ENCODE measurements at places on chromosomes 12 and 14. TPM values are rescaled to one million over a fixed set of nuclear protein-coding genes. Genes with fewer than 3 reads are reported as not detected.

Gene MYF5
- not detected for polyA plus RNA-seq

DNA sequence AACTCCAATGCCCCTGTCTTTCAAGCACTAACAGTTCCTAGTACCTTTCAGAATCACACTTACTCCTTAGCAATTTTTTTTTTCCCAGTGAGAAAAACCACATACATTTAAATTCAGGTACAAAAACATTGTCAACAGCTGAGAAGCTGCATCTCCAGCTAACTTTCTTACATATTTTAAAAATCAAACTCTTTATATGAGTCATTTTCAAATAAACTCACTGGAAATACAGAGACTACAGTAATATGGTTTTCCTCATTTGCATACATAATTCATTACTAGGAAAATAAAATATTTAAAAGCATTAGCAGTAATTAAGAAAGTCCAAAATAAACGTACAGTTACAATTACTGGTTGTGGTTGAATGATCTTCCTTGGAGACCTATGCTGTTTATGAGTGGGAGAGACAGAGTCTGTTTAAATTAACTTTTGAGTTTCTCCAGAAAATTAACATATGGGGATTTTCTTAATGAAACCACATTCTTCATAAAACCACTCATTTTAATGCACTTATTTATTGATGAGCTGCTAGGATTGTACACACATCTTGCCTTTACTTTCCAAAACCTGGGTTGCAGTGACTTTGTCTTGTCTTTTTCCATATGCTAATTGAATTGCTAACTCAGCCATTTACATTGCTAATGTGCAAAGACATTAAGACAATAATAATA is 9.8 kb downstream of the MUCL1 start:
- no peak for DNase-seq

- no peak for DNase-seq
Measured at GRCh38 chr12:111685322-111685810, 390 bp downstream of the BRAP start.

GRCh38 chr12:6047249-6048237 is 76.9 kb downstream of the VWF start:
- DNase-seq, result no peak

DNA sequence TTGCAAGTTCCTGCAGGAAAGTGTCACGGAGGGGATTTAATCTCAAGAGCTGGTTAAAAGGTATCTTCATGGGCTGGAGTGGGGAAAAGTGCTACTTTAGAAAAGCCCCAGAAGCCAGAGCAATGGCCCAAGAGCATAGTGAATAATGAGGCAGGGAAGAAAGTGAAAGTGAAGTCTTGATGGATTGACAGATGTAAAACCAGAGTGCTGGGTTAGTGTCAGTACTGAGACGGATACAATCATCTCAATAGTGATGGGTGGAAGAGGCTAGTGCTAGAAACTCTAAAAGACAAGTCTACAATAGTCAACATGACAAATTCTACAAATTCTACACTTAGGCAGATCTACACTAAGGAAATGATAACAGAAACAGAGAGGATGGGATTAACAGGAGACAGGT is 68.1 kb downstream of the CIT start:
- no peak for DNase-seq

- no peak for DNase-seq
Measured at GRCh38 chr12:1878695-1879094, 39.8 kb downstream of the CACNA2D4 start.

Gene LAG3
- polyA plus RNA-seq, result not detected

Gene SSTR1
- polyA plus RNA-seq, result not detected

Gene NCOR2
- 98.5 TPM for polyA plus RNA-seq

DNA sequence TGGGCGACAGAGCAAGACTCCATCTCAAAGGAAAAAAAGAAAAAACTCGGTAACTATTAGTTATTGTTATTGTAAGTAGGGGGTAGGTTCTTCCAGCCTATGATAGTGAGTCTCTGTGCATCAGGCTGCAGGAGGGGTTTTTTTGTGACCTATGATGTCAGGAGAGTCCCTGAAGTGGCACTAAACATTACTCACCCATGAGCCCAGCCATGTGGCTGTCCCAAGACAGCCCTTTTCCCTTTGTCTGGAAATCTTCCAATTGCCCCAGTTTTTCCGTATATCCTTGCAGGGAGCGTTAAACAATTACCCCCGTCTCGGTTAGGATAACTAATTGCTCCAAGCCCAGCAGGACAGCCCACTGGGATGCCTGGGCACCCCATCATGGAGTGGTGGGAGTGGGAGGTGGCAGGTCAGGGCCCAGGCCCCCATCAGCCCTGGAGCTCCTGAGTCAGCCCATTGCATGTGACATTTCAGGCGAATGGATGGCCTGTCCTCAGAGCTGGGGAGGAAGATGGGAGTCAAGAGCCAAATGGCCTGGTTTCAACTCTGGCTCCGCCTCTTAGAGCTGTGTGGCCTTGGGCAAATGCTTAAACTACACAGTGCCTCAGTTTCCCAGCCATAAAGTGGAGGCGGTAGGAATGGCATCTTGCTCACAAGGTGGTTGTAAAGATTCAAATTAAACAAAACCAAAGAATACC is 16.4 kb downstream of the PHETA1 start:
- no peak for DNase-seq

DNA sequence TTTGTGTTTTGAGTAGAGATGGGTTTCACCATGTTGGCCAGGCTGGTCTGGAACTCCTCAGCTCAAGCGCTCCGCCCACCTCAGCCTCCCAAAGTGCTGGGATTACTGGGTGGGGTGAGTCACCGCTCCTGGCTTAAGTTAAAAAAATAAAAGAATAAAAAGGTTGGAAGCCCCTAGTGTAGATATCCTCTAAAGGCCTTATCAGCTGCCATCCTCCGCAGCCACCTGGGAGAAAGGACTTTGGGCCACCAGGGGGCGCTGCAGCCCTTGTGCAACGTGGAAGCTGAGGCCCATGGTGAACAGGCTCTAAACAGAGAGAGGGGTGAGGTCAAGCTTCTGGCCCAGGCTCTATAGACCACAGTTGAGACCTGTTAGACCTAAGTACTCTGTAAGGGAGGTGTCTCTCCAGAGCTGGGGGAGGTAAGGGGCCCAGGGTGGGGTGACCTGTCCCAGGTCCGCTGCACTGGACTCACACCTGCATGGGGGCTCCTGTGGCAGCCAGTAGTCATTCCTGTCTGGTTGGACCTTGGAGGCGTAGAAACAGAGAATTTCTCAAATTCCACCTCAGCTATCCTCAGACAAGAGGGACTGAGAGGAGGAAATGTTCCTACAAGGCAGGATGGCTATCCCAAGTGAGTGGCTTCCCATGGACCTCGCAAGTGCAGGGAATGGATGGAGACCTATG is 14.0 kb upstream of the RACGAP1 start:
- peak; percentile 86 for DNase-seq

Gene TAS2R9
- not detected for polyA plus RNA-seq

Gene HOXC9
- not detected for polyA plus RNA-seq

- no peak for DNase-seq
Measured at GRCh38 chr14:89719366-89720075, 235.0 kb downstream of the EFCAB11 start.

DNA sequence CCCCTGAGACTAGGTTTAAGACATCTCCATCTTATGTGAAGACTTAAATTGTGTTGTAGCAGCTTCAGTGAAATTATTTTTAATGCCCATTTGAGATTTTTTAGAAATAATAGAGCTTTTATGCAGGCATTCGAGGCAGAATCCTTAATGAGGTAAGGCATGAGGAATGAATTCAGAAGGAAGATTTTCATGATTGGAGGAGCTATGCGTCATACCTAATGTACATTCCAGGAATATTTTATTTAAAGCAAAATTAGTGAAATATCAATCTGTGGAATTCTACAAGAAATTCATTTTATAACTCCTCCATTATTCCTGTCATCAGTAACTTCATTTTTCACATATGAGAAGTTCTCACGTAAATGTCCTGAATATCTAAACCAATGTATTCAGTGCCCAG is 36.0 kb upstream of the GARIN6 start:
- DNase-seq, result no peak

DNA sequence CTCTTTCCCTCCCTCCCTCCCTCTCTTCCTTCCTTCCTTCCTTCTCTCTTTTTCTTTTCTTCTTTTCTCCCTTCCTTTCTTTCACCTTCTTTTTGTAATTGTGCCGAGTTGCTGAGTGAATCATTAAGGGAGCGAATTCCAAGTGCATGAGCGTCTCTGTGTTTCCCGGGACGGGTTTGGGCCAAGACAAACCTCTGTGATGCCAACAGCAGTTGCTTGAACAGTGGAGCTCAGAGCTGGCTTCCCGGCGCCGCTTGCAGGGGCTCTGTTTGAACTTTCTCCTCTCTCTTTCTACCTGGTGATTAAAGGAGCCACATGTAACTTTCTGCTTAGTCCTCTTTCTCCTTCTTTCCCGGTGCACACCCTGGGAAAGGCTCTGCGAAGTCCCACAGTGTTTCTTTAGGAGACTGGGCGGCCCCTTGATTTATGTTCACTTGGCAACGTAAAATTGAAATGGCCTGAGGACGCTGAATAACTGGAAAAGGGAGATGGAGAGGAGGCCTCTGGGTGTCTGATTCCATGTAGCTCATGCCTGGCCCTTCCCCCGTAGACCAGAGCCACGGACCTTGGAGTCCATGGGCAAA is 33.7 kb upstream of the MAP1LC3B2 start:
- peak; percentile 91 for DNase-seq

GRCh38 chr12:68746572-68747180 is 700 bp downstream of the SLC35E3 start:
- peak; percentile 79 for DNase-seq

Gene SPTLC2
- 17.3 TPM for polyA plus RNA-seq

- no peak for DNase-seq
Measured at GRCh38 chr12:109967383-109968031, 28.7 kb downstream of the GIT2 start.

- no peak for DNase-seq
Measured at GRCh38 chr12:31325524-31325875, 450 bp downstream of the SINHCAF start.

- no peak for DNase-seq
Measured at GRCh38 chr12:119668324-119668841, 450 bp downstream of the PRKAB1 start.

Gene CLECL1
- polyA plus RNA-seq, result not detected

- peak; percentile 51 for DNase-seq
Measured at GRCh38 chr12:121793440-121793837, at the start of gene RHOF. TSS of gene RHOF (minus strand) at chr12:121793688. CDS start at chr12:121793633, 55 bp downstream.

GRCh38 chr14:99632410-99633035 is 12.4 kb upstream of the HHIPL1 start:
- DNase-seq, result no peak

DNA sequence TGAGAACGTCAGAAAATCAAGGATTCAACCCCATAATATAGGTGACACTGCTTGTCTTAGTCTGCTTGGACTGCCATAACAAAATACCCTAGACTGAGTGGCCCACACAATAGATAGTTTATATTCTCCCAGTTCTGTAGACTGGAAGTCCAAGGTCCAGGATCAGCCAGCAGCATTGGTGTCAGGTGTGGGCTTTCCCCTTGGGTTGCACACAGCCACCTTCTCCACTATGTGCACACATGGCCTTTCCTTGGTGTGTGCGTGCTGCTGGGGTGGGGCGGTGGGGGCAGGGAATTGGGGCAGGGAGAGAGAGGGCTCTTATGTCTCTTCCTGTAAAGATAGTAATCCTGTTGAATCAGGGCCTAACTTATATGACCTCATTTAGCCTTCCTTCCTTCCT is 106.4 kb downstream of the SLC25A47 start:
- no peak for DNase-seq

DNA sequence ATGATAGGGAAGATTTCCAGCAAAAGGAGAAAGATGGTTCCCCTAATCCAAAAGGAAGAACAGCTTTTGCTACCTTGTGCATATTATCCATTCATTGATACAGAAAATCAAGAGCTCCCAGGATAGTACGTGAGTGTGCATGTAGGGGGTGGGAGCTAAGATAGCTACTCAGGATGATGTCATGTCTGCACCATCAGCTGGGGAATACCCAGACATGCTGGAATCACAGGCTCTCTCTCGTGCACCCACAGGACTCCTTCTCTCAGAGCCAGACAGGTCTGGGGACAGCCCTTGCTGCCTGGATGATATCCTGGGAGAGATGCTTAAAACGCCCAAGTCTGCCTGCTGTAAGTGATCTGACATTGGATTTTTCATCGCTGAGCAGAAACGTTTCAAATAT is 38.9 kb downstream of the FOXN3 start:
- DNase-seq, result peak; percentile 28

Gene KRT6A
- polyA plus RNA-seq, result 0.22 TPM

Gene NINJ2
- polyA plus RNA-seq, result 2.3 TPM

DNA sequence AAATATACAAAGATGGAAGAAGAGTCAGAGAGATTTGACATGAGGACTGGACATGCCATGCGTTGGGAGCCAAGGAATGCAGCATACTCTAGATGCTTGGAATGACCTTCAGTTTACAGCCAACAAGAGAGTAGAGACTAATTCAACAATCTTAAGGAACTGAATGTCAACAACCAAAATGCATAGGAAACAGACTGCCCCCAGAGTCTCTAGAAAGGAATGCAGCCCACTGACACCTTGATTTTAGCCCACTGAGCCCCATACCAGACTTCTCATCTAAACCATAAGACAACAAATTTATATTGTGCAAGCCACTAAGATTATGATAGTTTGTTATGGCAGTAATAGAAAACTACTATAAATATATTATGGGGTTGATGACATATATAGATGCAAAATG is 611.2 kb downstream of the RPS29 start:
- no peak for DNase-seq

GRCh38 chr12:11863478-11863906 is 207.2 kb upstream of the BCL2L14 start:
- DNase-seq, result peak; percentile 73

- DNase-seq, result no peak
Measured at GRCh38 chr14:91835197-91835919, 32.0 kb downstream of the TC2N start.

DNA sequence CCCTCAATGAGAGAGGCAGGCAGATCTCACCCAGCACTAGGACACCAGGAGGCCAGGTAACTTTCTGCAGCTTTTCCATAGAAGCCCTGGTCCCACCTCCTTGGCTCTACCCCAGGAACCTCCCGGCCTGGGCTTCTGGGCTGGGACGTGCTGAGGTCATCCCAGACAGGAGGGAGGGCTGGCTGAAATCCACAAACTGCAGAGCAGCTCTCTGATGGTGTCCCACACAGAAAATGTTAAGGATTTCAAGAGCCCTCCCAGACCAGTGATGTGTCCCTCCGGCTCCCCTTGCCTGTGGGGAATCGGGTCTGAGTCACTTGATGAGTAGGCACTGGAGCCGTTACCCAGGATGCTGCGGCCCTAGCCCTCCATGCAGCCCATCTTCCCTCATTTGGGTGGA is 124.1 kb downstream of the ESRRB start:
- peak; percentile 14 for DNase-seq

DNA sequence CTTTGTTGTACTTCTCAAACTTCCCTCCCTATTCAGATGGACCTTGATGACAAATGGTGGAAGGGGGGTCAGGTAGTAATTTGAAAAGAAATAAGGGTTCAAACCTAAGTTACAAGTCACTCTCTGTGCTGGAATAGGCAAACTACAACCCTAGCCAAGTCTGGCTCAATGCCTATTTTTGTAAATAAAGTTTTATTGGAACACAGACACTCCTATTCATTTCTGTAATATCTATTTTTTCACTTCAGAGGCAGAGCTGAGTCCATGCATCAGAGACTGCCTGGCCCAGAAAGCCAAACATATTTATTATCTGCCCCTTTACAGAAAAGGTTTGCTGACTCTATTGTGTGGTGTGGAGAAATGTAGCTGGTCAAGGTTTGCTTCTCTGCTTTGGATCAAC is 78.4 kb upstream of the RIN3 start:
- no peak for DNase-seq

Gene RDH16
- 1.1 TPM for polyA plus RNA-seq

Gene MFAP5
- 0.10 TPM for polyA plus RNA-seq

- no peak for DNase-seq
Measured at GRCh38 chr12:59164226-59164625, 243.9 kb upstream of the LRIG3 start.

Measured in cardiac muscle cell (in vitro differentiated cells and primary cell).